ENCODE measurements at places on chromosomes 5 and 9.

GRCh38 chr5:485946-486491, 38.2 kb downstream of the SLC9A3 start:
- no peak for DNase-seq

DNA sequence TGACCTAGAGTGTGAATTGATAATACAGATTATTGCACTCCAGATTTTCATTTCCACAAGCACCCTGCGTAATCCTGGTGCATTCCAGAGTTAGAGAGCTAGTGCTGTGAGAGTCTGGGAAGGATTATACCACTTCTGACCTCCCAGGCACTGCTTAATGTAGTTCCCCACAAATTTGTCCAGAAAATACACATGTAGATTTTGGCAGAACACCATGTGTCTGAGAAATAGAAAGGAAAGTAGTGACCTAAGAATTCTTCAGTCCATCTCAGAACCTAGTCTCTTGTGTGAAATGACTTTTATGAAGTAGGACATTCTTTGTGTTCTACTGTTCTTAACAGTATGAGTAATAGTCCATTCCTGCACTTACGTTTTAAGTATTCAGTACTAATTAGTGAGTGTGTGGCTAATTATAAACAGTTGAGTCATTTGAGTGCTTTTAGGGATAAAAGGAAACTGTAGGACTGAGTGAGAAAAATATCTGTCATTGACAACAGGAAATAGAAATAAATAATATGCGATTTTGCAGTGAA, 27.8 kb upstream of the PTPDC1 start:
- DNase-seq = no peak

- no peak for DNase-seq
These were observed 45.1 kb upstream of the TRIO start for GRCh38 chr5:14097998-14098471.

- no peak for DNase-seq
These were observed 104.7 kb upstream of the IER5L start for GRCh38 chr9:129282731-129283211.

DNA sequence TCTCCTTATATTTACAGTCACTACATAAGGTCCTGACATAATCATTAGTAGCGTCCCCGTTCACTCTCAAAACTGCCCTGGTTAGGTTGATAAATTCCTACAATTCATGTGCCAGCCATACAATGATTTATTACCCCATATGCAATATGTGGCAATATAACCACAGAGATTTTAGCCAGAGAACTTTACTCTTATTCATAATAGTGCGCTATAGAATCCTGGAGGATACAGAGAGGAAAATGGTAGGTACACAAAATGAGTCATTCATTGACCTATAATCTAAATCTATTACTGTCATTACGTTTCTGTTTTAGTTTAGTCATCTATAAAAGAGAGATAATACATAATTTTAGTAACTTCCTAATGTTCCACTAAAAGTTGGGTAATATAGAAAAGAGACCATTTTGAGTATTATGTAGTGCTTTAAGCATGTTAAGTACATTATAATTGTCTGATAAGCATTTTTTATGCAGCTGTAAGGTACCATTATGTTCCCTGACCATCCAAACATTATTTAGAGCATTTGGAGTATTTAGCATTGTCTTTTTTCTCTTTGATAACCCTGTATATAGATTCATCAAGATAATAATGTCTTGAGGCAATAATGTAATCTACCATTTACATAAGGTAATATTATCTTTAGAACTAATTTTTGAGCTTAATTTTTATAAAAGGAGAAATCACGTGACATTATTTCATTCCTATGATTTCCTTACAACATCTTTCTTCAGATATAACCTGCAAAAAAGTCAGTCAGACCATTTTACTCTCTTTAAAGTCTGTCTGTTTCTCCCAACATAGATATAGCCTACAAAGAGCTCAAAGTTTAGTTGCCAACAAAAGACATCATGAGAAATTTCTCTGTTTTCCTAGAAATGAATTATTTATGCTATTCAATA, 655.5 kb upstream of the ZNF608 start:
- no peak for DNase-seq

All from ACHN (cell line).